ENCODE measurements at places on chromosomes 1 and 21.

DNA sequence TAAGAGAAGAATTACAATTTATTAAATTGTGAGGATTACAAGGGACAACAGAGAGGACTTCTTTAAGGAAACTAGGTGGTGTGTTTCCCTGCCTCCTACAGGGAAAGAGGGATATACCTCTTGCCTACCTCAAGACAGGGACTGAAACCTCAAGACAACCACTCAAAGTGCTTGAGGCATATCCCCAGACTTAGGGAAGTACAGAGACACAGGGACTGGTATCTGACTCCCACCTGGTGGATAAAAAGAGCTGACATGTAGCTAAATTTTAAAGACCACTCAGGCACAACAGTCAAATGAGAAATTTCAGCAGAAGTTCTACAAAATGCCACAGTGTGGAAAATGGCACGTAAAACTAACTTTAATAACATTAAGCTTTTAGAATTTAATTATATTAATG, 21.3 kb downstream of the DENND2C start:
- peak; percentile 1 for DNase-seq

- no peak for DNase-seq
Measured at GRCh38 chr1:8166406-8166805, 140.3 kb upstream of the ERRFI1 start.

- no peak for DNase-seq
Measured at GRCh38 chr1:76267631-76268030, 193.1 kb downstream of the ST6GALNAC3 start.

DNA sequence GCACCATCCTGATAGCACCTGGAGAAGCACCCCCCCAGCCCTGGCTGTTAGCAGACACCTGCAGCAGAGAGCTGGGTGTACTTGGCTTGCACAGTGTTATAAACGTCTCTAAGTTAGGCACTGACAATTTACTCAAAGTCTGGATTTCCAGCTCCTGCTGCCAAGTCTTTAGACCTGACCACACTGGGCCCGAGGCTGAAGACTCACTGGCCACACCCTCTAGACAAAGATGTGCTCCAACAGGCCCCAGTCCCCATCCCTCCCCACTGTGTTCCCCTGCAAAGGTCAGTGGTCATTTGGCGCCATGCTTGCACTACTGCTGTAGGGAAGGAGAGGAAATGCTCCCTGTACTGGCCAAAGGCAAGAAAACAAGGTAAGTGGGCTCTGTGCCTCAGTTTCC, 31.1 kb downstream of the PADI6 start:
- no peak for DNase-seq

GRCh38 chr1:54456361-54456760, 50.2 kb upstream of the SSBP3 start:
- DNase-seq: no peak

- DNase-seq: no peak
Measured at GRCh38 chr1:64550946-64551605, 81.1 kb downstream of the CACHD1 start.

Measured in fibroblast of villous mesenchyme (primary cell).